GM19239 (cell line): ENCODE measurements at places on chromosomes 1 and 21.

- DNase-seq, result no peak
Observed at GRCh38 chr1:61053712-61054600, 28.4 kb upstream of the NFIA start.

GRCh38 chr1:36847186-36847585 lies 187.1 kb downstream of the GRIK3 start:
- DNase-seq, result no peak

- DNase-seq, result no peak
Observed at GRCh38 chr21:32554832-32555638, 30.3 kb downstream of the TCP10L start.

GRCh38 chr1:161209790-161210409 lies 5.2 kb upstream of the FCER1G start:
- peak; percentile 69 for DNase-seq

DNA sequence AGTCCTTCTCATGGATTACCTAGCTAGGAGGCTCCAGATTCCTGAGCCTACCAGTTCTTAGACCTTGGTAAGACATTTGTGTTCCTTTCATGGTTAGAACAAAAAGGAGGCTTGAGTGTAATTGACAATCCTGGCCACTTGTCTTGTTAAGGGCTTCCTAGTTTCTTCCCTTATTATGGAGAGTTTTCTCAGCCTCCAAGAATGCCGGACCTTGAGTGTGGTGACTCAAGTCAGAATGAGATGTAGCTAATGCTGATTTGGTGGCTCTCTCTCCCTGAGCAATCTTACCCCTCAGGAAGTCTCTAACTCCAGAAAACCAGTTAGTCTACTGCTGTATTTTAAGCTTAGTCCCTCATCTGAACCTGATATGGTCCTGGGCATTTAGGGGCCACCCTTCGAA lies 14.3 kb downstream of the CHI3L2 start:
- no peak for DNase-seq

GRCh38 chr1:205258261-205258691 lies 30.5 kb downstream of the TMCC2 start:
- DNase-seq, result no peak

GRCh38 chr1:242467556-242468145 lies 56.8 kb downstream of the PLD5 start:
- DNase-seq, result peak; percentile 10

- no peak for DNase-seq
Observed at GRCh38 chr21:34020005-34020847, 53.2 kb upstream of the MRPS6 start.

- DNase-seq, result no peak
Observed at GRCh38 chr1:68429233-68429808, 20.4 kb downstream of the RPE65 start.

DNA sequence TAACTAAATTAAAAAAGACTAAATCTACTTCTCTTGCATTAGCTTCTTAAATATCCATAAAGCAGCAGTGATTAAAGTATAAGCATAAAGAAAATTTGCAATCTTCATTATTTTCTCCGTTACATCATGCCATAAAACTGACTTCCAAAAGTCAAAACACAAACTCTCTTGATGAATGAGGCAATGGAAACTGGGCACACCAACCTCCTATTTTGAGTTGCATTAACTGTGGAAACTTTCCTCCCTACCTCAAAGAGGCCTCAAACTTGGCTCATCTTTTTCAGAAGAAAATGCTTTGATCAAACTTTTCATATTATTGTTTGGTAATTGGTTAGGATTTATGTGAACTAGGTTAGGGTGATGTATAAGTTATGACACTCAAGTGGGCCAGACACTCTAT lies 4.1 kb upstream of the BTG3 start:
- DNase-seq, result no peak

DNA sequence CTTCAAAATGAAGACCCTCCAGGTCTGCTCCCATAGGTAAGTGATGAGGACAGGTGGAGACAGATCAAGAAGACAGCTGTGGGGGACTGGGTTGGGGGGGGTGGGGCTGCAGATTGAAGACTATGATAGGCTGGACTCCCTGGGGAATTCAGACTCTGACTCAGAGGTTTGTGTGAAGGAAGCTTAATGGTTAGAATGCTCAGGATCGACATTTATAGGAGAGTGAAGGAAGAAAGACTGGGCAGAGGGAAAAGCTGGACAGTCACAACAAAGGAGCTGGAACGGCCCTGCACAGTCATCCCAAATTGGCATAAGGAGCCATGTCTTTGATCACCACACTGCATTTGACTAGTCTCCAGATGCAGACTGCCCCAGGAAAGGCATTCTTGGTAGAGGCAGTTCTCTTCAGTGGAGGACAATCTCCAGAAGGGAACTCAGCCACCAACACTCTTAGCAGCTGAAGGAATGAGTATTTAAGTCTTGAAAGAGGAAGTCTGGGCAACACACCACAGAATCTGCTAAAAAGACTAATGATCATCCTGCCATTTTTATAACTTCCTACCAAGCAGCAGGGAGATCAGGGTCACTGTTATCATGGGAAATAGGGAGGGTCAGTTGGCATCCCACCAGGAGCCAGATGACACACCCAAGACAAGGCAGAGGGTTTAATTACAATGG lies 120.0 kb upstream of the ZC3H11B start:
- no peak for DNase-seq

DNA sequence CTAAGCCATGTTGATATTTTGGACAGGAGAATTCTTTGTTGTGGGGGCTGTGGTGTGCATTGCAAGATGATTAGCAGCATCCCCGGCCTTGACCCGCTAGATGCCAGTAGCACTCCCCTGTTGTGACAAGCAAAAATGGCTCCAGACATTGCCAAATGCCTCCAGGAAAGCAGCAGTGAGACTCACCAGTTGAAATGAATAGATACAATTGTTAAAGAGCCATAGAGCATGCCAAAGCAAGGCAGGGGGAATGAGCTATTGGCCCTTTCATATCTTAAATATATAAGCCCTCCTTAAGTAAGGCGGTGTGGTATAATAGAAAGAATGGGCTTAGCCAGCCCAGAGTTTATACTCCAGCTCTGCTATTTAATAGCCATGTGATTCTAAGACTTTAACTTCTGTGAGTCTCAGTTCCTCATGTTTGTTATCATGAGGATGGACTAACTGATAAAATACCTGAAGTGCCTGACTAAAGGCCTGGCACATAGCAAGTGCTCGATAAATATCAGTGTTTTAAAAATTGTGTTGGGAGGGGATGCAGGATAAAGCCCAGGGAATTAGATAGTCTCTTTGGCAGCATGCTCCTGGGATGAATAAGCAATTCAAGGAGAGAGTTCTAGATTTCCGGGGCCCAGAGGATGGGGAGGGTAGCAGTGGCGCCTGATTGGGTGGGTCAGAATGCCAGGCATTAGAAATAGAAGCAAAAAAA lies 21.1 kb upstream of the RGS4 start:
- no peak for DNase-seq

DNA sequence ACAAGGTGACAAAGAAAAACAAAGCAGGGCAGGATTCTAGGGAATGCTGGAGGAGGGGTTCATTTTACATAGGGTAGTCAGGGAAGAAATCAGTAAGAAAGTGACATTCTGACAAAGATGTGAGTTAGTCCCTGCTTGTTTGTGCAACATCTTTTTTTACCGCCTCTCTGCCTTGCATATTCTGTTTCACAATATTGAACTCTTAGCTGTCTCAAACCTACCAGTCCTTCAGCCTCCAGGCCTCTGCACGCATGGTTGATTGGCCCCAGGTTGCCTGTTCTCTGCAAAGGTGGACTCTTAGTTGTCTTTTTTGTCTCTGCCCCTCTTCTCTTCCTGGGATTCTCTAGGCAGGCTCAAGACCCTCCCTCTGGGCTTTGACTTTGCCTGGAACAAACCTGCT lies 152.2 kb upstream of the RUNX1 start:
- no peak for DNase-seq

- DNase-seq, result no peak
Observed at GRCh38 chr1:203299169-203299568, 6.2 kb upstream of the BTG2 start.

- no peak for DNase-seq
Observed at GRCh38 chr1:27143401-27143800, 11.5 kb downstream of the SLC9A1 start.

- DNase-seq, result no peak
Observed at GRCh38 chr1:39387452-39387851, 104.0 kb upstream of the BMP8A start.

DNA sequence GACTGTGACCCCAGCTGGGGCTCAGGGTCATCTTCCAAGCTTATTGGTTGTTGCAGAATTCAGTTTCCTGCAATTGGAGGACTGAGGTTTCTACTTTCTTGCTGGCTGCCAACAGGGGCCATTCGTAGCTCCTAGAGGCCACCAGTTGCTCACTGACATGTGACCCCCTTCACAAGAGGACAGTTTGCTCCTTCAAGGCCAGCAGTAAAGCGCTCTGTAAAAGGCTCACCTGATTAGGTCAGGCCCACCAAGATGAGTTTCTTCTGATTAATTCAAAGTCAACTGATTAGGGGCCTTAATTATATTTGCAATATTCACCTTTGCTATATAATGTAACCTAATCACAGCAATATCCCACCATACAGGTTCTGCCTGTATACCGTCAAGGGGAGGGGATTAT lies 68.9 kb downstream of the SLC9A1 start:
- DNase-seq, result no peak

DNA sequence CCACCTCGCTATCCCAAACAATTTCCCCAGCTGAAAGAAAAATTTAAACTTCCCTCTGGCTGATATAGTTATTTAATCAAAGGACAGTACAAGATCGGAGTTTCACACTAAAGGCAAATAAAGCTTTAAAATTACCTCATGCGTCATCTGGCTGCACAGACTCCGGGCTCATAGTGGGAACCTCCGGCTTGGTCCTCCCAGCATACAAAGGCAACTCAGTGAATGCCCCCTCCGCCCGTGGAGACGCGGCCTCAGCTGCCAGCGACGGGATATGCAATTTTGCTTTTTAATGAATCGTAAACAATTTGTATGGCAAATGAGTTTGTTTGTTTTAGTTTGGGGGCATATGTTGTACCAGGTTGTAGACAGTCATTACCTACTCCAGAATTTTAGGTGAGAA lies 214.6 kb upstream of the NFIA start:
- no peak for DNase-seq

DNA sequence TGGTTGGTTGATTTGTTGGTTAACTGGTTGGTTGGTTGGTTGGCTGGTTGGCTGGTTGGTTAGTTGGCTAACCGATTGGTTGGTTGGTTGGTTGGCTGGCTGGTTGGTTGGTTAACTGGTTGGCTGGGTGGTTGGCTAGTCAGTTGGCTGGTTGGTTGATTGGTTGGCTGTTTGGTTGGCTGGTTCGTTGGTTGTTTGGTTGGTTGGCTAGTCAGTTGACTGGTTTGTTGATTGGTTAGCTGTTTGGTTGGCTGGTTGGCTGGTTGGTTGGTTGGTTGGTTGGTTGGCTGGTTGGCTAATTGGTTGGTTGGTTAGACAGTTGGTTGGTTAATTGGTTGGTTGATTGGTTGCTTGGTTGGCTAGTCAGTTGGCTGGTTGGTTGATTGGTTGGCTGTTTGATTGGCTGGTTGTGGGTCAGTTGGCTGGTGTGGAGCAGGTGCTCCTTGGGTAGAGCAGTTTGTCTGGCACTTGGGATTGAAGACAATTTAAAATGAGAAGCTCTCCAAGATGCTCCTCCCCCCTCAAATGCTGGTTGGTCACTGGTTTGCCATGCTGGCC lies 6.9 kb downstream of the RSPH1 start:
- DNase-seq, result no peak

DNA sequence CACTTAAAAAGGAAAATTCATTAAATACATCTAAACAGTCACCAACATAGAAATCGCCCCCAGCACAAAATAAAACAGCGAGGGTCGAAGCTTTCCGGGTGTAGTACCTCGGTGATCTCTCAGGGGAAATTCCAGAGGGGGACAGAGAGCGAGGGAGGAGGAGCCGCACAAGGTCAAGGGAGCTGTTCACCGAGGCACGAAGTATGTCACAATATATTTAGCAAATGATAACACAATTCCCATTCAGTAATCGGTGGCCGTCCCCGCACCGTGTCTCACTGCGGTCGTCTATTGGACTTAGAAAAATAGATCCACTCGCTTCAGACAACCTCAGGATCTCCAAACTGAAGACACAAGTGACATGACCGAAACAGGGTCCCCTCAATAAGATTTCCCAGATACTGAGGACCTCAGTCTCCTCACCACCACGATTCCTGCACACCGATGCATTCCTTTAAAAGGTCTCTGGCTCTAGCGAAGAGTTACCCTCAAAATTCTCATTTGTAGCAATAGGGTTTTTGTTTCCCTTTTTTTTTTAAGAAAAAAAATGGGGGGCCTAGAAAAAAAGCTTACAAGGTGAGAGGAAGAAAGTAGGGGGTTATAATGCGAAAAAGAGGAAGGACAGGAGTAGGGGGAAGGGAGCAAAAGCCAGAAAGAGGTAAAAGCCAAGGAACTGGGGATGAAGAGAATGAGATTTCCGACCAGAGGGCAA lies 1.1 kb downstream of the LPGAT1 start:
- no peak for DNase-seq

DNA sequence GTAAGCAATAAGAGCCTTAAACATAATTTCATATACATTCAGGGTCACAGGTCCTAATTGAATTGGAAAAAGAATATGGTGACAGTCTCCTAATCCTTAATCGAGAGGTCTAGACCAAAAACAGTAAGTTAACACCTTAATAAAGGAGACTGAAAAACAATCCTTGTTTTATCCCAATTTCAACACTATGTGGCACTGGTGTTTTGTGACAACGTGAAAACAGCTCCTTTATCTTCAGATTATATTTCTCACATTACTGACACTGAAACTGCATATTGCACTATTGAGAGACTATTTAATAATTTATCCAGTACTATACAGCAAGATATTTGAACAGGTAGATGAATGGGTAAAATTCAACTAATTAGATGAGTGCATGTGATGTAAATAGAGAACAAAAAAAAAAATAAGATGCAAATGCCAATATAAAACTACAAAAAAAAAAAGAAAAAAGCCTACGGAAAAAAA lies 34.1 kb downstream of the TP53BP2 start:
- no peak for DNase-seq

DNA sequence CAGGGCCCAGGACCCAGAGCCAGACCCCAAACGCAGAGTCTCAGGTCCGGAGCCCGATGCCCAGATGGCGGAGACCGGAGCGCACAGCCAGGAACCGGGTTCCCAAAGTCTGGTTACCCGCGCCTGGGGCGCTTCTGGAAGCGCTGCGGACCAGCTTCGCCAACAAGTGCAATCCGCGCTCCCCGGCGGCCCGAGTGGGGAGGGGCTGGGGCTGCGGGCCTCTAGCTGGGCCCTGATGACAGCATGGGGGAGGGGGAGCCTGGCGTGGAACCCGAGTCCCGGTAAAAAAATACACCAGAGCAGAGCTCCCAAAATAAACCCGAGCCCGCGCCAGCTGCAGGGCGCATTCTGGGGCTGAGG lies 494 bp downstream of the NT5C1A start:
- no peak for DNase-seq

GRCh38 chr1:87902830-87903229 lies 574.1 kb downstream of the LMO4 start:
- DNase-seq, result no peak

DNA sequence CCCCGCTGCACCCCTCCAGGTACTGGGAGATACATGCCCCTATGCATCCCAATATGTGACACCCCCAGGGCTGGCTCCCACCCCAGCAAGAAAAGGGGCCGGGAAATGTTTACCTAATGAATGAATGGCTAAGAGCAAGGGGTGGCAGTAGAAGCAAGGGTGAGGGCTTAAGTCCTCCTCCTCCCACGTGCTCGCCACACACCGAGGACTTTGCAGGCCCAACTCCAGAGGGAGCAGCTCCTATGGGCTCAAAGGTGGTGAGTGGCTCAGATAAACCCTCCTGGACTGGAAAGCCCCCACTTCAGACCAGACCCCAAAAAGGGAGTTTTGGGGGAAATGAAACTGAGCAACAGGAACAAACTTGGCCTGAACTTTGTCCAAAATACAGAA lies 11.4 kb downstream of the SLC45A3 start:
- no peak for DNase-seq
